ENCODE measurements at places on chromosomes 7 and 10.
A peak's percentile ranks its signal among the peaks of the same experiment; 100 is the strongest.

DNA sequence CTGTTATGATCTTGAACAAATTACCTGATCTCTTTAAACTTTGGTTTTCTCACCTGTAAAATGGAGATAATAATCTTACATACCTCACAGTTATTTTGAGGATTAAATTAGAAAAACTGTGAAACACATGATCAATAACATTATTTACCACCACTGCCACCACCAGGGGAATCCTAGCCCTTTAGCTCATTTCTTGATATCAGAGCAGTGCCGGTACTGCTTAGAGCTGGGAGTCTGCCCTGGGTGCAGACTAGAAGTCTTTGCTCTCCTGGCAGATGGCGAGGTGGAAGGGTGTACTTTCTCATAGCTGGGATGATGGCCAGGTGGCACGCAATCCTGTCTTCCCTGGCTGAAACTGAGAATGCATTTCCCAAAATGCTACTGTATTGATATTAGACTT, 12.7 kb upstream of the EFCAB10 start:
- DNase-seq: no peak

DNA sequence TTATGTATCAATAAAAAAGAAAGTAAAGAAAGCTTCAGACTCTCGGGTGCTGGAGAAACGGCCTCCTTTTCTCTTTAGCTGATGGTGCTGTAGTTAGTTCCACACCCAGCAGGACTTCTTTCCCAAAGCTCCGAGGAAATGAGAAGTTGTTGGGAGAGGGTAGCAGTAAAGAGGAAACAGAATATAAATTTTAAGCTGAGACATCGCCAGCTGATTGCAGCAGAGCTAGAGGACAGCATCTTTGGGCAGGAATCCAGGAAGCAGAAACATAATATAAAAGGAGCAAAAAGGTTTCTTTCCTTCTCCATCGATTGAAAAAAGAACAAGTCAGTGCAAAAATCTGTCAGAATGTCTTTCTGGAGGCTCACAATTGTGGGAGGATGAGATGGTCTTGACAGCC, 616.9 kb upstream of the FOXK1 start:
- DNase-seq: no peak

DNA sequence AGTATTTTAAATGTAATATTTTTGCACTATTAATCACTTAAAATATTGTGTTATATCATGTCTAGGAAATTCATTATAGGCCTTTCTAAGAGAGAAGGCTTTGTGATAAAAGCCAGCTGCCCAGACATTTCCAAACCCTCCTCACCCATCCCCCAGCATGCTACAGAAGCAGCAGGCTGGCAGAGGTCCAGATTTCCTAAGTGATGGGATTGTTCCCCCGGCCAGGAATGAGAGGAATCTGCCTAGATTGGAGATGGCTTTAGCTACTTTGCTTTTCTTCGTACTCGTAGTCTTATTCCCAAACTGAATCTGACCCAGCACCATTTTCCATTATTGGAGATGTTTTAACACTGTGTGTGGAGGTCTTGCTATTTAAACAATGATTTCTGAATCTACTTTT, 29.4 kb downstream of the CDK14 start:
- DNase-seq: peak; percentile 84

- peak; percentile 44 for DNase-seq
Measured at GRCh38 chr10:6580279-6581029, 378 bp upstream of the PRKCQ start.

- no peak for DNase-seq
Measured at GRCh38 chr7:34022626-34023025, 117.3 kb downstream of the BMPER start.

DNA sequence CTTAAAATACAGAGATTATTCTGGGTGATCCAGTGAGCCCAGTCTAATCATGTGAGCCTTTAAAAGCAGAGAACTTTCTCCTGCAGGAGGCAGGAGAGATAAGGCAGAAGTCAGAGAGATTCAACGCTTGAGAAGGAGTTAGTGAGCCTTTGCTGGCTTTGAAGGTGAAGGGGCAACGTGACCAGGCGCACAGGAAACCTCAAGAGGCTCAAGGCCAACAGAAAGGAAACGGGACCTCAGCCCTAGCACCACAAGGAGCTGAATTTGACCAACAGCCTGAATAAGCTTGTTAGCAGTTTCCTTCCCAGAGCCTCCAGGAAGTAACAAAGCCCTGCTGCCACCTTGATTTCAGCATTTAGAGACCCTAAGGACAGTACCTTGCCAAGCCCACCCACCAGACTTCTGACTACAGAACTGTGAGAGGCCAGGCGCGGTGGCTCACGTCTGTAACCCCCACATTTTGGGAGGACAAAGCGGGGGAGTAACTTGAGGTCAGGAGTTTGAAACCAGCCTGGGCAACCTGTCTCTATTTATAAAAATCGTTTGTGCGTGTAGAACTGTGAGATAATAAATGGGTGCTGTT, 87.3 kb upstream of the KAT6B start:
- DNase-seq: no peak

GRCh38 chr7:98216941-98217622, 5.8 kb downstream of the BHLHA15 start:
- no peak for DNase-seq

DNA sequence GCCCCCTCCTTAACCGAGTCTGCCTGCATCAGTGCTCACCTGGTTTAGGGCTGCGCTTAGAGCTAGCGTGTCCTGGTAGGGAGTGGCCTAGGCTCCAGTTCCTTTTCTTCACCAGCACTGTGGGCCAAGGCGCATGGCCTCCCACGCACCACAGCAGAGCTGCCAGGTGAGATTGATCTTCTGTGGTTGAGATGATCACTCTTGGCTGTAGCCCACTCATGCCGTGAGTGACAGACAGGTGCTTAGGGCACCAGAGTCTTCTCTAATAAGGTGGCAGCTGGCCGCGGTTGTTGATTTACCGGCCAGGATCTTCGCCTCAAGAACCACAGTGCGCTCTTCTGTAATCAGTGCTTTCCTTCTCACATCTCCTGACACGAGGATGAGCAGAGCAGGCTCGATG, 157.2 kb upstream of the INSYN2A start:
- DNase-seq: no peak

GRCh38 chr10:93541402-93542357, 24.8 kb upstream of the FFAR4 start:
- peak; percentile 64 for DNase-seq

DNA sequence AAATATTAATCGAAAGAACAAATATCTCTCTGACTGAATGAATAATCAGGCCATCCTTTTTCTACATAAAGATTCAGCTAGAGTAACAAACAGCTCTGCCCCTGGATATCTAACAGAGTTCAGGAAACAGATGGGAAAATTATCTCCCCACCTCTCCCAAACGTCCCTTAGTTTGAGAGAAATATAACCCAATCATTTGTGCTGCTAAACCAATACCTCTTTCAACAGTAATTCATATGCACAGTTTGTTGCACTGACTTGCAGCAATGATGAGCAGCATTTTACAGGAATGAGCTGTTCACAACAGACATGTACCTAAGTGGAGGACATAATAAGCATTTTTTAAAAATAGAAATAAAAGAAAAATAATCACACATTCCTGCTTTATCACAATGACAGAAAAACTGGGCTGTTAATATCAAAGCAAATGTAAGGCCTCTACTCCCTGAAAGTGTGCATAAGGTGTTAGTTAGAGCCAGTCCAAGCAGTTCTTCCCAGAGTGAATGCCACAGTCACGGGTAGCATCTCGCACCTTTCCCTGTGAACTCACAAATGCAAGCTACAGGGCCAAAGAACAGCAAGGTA, 2.3 kb downstream of the CREB3L2 start:
- no peak for DNase-seq

DNA sequence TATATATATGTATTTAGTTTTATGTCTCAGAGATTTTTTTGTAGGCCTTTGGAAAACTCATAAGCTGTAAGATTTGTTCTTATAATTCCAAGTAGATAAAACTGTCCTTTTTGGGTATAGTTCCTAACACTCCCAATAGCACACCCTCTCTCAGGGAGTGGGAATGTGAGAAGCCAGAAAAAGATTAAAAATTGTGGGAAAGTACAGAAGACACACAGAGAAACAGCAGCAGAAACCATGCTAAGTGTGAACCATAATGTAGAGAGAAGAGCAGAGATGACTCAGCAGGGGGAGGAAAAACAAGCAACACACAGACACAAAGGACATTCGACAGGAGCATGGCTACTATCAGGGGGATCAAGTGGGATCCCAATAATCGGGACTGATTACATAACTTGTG, 401.6 kb downstream of the MAGI2 start:
- DNase-seq: no peak

GRCh38 chr10:3500408-3500856, 284.6 kb downstream of the KLF6 start:
- DNase-seq: no peak

GRCh38 chr7:12549106-12549505, 21.4 kb upstream of the SCIN start:
- DNase-seq: no peak

GRCh38 chr7:155341463-155341983, 43.8 kb downstream of the INSIG1 start:
- DNase-seq: no peak

GRCh38 chr10:32151871-32152270, 95.6 kb upstream of the KIF5B start:
- DNase-seq: no peak

DNA sequence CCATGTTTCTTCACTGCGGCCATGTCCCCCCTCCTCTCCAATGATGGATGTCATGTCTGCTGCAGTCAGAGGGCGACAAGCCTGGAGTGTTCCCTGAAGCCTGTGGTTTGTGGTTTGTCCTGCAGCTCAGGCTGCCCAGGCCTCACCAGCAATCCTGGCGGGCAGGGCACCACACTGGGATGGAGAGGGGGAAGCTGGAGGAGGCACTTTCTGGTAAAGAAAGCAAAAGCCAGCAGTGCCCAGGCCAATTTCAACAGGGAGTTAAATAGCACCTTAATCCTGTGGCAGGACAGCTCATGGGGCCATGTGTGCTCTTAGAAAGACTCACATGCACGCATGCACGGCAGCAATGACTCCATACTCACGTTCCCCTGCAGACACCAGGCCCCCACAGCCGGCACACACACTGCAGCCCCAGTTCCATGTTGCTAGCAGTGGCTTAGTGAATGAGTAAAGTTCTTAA, 158.3 kb downstream of the EGFR start:
- DNase-seq: no peak

DNA sequence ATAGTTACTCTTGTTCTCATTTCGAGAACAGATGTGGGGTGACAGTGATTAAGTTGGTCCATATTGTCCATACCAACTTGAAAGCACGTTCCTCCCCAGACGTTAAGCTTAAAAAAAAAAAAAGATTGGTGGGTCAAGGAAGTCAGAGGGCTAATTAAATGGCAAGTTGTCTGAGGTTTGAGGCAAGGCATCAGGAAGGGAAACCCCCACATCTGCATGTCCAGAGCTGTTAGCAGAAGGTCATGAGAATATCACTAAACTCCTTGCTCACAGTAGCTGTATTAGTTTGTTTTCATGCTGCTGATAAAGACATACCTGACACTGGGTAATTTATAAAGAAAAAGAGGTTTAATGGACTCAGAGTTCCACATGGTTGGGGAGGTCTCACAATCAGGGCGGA, 415.6 kb upstream of the FZD8 start:
- no peak for DNase-seq

DNA sequence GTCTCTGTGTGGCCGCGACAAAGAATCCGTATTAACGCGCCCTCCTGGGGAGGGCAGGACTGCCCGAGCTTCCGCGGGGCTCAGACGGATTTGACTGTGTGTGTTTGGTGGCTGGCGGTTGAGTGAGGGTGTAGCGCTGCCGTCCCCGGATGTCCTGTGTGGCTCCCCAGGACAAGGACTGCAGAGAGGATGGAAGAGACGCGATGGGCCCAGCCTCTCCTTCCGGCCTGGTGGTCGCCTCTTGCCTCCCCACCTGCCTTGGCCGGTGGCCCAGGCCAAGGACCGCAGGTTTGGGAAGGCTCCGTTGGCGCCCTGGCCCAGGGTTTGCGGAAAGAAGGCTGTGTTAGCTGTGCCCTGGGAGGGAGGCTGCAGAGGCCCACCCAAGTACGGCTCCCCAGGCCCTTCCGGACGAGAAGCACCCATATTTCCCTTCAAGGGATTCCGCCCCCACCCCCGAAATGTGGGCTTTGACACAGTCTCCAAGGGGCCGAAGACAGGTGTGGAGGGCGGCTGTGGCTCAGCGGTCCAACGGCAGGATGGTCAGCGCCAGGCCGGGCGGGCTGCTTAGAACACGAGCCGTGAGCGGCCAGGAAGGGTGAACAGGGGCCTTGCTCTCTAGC, 2.3 kb downstream of the UNCX start:
- DNase-seq: no peak

GRCh38 chr10:97726636-97727178, 10.2 kb upstream of the ZFYVE27 start:
- DNase-seq: no peak

DNA sequence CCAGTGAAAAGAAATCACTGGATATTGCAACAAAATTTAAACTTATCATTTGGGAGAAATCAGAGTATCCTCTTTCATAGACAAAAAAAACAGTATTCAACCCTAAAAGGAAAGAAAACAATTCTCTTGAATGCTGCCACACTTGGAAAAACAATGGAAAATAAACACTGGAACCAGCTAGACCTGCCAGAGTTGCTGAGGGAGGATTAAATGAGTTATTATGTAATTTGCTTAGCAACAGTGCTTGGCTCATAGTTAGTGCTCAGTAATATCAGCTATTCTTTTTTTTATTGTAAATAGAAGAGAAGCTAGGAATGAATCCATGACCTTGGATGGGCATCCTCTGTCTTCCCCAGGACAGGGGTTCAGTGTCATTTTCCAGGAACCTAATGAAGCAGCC, 11.0 kb upstream of the ZNF273 start:
- no peak for DNase-seq

DNA sequence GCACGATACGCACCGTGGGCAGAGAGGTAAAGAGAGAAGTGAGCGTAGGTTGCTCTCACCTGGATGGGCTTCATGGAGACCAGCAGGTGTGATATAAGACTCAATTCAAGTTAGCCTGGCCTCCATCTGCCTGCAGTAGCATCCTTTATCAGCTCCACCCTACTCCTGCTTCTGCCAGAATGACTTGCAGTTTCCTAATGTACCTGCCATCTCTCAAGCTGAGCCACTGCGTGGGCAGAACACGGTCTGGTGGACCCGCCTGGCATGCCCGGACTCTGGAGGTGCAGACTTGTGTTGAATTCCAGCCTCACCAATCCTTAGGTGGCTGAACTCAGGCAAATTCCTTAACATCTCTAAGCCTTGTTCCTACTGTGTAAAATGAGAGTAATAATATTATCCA, 64.3 kb downstream of the STEAP1B start:
- no peak for DNase-seq

GRCh38 chr10:130817046-130817624, 494.4 kb downstream of the TCERG1L start:
- no peak for DNase-seq

DNA sequence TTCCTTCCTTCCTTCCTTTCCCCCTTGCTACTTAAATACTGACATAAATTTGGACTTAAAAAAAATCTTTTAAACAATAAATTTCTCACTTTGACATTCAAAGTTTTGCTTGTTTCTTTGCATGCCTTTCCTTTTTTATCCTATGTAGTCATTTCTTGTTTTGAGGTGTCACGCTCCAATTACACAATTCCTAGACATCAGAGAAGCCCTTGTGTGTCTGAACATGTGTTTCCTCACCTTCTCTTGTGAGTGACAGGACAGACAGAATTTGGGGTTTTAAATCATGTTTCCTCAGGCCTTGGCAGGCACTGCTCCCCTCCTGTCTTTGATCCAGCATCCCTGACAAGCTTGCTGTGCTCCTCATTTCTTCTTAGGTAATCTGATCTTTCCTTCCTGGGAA, 91.3 kb downstream of the CYTH3 start:
- no peak for DNase-seq

- DNase-seq: no peak
Measured at GRCh38 chr10:17622061-17622460, 4.9 kb upstream of the HACD1 start.

- DNase-seq: no peak
Measured at GRCh38 chr7:35405461-35405860, 151.6 kb upstream of the TBX20 start.

All from SK-N-DZ (cell line).